ENCODE measurements at places on chromosomes 4 and X.

GRCh38 chr4:76515975-76516843 lies 81.2 kb downstream of the SHROOM3 start:
- DNase-seq: no peak

- DNase-seq: no peak
Observed at GRCh38 chr4:169859366-169860216, 101.8 kb upstream of the HPF1 start.

- no peak for DNase-seq
Observed at GRCh38 chr4:147674496-147674895, 9.5 kb downstream of the PRMT9 start.

DNA sequence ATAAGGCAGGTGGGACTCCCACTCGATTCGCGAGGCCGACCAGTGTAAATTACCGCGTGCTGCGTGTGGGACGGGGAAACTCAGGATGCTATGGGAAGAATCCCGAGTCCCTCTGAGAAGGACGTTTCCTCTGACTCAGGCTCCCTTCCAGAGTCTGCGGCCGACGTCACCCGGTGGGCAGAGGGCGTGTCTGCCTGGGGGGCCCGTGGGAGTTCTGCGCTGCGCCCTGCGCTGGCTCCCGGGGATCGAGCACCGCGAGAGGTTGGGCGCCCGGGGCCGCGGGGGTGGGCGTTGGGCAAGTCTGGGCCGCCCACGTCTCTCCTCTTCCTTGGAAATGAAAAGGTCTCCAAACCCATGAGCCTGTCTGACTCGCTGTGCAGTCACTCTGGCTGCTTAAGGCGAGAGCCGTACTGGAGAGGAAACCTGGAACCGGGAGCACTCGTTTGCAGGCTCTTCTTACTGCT lies 568 bp downstream of the NIPAL1 start:
- no peak for DNase-seq

- DNase-seq: no peak
Observed at GRCh38 chrX:24391843-24392242, 31.4 kb downstream of the SUPT20HL1 start.

- peak; percentile 32 for DNase-seq
Observed at GRCh38 chr4:149166876-149167275, 648.8 kb downstream of the IQCM start.

- DNase-seq: no peak
Observed at GRCh38 chr4:68346461-68346860, 3.4 kb downstream of the YTHDC1 start.
